ENCODE measurements at places on chromosomes 4 and X. TPM values are rescaled to one million over a fixed set of nuclear protein-coding genes. Genes with fewer than 3 reads are reported as not detected.

The CYSLTR1 gene
- not detected for total RNA-seq

The USP17L11 gene
- not detected for total RNA-seq

The PPBP gene
- not detected for total RNA-seq

The ASB9 gene
- total RNA-seq, result 20.2 TPM

The MAGEA9B gene
- total RNA-seq, result not detected

The HTR2C gene
- total RNA-seq, result not detected

The FAM184B gene
- 0.02 TPM for total RNA-seq

The DGKK gene
- not detected for total RNA-seq

The TBX22 gene
- total RNA-seq, result not detected

The HSD17B13 gene
- 0.05 TPM for total RNA-seq
